ENCODE measurements at places on chromosomes 13 and 19.

DNA sequence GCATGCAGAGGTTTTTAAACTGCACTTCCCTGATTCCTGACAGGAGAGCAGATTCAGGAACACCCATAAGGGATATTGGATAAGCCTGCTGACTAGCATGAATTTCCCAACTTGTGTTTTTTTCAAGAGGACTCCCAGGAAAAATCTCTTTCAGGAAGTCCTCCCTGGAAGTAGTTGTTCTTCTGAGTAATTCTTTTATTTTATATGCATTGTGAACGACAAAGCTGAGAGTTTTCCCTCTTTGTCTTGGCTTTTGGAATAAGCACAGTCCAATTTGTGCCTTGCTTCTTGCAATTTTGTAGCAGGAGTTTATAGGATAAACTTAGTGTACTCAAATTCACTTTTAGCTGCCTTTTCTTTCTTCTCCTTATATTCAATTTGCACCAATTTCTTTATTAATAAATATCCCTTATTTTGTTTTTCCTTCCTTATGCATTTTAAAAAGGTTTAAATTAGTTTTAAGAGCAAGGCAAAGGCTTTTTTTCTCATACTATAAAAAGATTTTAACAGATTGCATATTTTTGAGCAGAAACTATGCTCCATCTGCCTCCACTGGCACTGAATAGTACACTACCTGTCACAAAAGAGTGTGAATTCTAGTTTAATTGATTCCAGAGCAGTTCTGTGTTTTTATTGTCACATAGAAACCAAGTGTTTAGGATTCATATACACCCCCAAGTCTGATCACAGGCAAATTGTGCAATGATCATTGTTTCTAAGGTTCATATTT is 543.3 kb upstream of the SPRY2 start:
- no peaks in the 10 kb centered on the region for H3K27me3 ChIP-seq
- H3K27ac ChIP-seq, result no peak overlapping the region
- peaks cover 3% of the 10 kb centered on the region for H3K4me1 ChIP-seq

- H3K27me3 ChIP-seq, result no peaks in the 10 kb centered on the region
- no peaks in the 10 kb centered on the region for H3K4me1 ChIP-seq
- H3K4me3 ChIP-seq, result no peak overlapping the region
- no peak for DNase-seq
Observed at GRCh38 chr13:47611664-47612288, 389.3 kb downstream of the SUCLA2 start.

DNA sequence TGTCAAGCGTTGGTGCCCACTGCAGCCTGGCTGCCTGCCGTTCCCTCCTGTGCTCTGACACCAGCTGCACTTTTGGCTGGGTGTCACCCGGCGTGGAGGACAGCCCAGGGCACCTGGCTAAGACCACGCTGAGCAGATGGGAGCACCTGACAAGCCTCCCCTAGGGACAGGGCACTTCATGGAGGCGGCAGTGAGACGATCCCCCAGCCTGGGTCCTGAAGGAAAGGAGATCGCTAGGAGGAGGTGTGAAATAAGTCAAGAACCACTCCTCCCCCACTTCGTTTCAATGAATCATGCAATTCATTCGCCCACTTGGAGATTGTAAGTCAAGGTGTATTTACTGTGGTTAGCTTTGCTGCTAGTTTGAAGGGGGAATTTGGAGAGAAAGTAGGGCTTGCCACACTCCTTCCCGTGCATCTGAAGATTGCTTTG is 38.8 kb downstream of the VSTM2B start:
- H3K4me3 ChIP-seq, result no peak overlapping the region
- H3K27me3 ChIP-seq, result peaks cover 82% of the 10 kb centered on the region
- H3K36me3 ChIP-seq, result no peaks in the 10 kb centered on the region
- no peak overlapping the region for H3K27ac ChIP-seq

- peak overlapping the region; percentile 37 for H3K27ac ChIP-seq
- H3K4me3 ChIP-seq, result no peak overlapping the region
- peaks cover 17% of the 10 kb centered on the region for H3K36me3 ChIP-seq
- H3K4me1 ChIP-seq, result peaks cover 39% of the 10 kb centered on the region
Observed at GRCh38 chr13:97460853-97461252, 26.9 kb downstream of the RAP2A start.

- no peaks in the 10 kb centered on the region for H3K4me1 ChIP-seq
- H3K36me3 ChIP-seq, result peaks cover 74% of the 10 kb centered on the region
- no peak overlapping the region for H3K27ac ChIP-seq
- H3K27me3 ChIP-seq, result no peaks in the 10 kb centered on the region
Observed at GRCh38 chr19:5644037-5644436, 21.2 kb downstream of the SAFB start.

GRCh38 chr19:14686411-14686810 is 3.4 kb upstream of the ZNF333 start:
- no peak overlapping the region for H3K27ac ChIP-seq
- no peaks in the 10 kb centered on the region for H3K36me3 ChIP-seq
- peaks cover 25% of the 10 kb centered on the region for H3K4me1 ChIP-seq
- no peak for DNase-seq
- H3K27me3 ChIP-seq, result peaks cover 15% of the 10 kb centered on the region

- no peaks in the 10 kb centered on the region for H3K36me3 ChIP-seq
- no peak overlapping the region for H3K4me3 ChIP-seq
- no peak overlapping the region for H3K27ac ChIP-seq
Observed at GRCh38 chr13:48675247-48675646, 21.5 kb downstream of the CYSLTR2 start.

- H3K27me3 ChIP-seq, result no peaks in the 10 kb centered on the region
- H3K4me1 ChIP-seq, result peaks cover 13% of the 10 kb centered on the region
- no peak overlapping the region for H3K4me3 ChIP-seq
Observed at GRCh38 chr13:79907527-79907926, 426.6 kb downstream of the NDFIP2 start.

- H3K4me3 ChIP-seq, result no peak overlapping the region
- H3K27ac ChIP-seq, result peak overlapping the region; percentile 68
- H3K27me3 ChIP-seq, result no peaks in the 10 kb centered on the region
- no peak for DNase-seq
Observed at GRCh38 chr13:20840568-20840967, 62.0 kb downstream of the XPO4 start.

DNA sequence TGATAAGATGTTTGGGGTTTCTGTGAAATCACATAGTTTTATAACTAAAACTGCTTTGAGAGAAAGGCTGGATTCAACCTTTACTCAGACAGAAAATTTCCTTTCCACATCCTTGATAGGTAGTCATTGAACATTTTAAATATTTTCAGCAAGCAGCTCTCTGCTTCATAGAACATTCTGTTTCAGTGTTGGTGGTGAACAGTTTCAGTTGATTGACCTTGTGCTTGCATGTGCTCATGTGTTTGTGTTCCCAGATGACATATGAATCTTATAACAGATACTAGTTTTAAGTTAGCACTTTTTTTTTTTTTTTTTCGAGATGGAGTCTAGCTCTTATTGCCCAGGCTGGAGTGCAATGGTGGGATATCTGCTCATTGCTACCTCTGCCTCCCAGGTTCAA is 290.1 kb downstream of the HS6ST3 start:
- H3K4me1 ChIP-seq, result no peaks in the 10 kb centered on the region
- no peak for DNase-seq
- no peak overlapping the region for H3K27ac ChIP-seq
- no peaks in the 10 kb centered on the region for H3K36me3 ChIP-seq
- no peaks in the 10 kb centered on the region for H3K27me3 ChIP-seq

DNA sequence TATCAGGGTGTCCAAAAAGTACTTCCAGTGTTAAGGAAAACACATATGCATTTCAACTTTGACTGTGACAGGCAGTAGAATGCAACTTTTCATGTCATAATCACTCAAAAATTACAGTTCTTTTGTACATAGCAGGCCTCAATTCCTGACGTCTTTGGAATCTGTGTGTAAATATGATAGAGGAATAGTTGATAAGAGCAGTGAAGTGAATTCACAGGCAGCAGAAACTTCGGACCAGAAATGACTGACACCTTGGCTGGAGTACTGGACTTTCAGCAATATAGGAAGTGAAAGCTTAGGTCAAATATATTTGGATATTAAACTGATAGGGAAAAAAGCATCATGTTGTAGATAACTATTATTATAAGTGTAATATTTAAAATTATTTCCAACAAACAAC is 1741.2 kb upstream of the PCDH20 start:
- H3K4me3 ChIP-seq, result no peak overlapping the region
- H3K4me1 ChIP-seq, result no peaks in the 10 kb centered on the region
- no peaks in the 10 kb centered on the region for H3K27me3 ChIP-seq
- no peak for DNase-seq
- H3K36me3 ChIP-seq, result no peaks in the 10 kb centered on the region

DNA sequence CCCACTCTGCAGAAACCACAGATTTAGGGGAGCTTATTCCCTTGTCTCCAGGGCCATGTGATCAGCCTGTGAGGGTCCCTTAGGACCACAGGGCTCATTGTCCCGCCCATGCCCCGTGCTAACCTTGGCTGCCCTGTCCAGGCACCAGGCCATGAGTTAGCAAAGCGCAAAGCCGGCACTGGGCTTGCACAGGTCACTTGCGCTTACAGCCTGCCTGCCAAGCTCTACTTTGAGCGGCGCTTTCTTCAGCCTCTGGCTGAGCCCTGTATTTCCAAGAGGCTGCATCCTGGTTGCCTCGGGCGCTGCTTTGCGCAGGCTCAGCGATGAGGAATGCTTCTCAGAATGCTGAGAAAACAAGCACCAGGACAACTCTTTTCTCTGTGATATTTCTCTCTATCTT is 188.0 kb downstream of the TDRD3 start:
- H3K36me3 ChIP-seq, result no peaks in the 10 kb centered on the region
- H3K4me1 ChIP-seq, result no peaks in the 10 kb centered on the region
- no peak overlapping the region for H3K27ac ChIP-seq
- DNase-seq, result no peak

DNA sequence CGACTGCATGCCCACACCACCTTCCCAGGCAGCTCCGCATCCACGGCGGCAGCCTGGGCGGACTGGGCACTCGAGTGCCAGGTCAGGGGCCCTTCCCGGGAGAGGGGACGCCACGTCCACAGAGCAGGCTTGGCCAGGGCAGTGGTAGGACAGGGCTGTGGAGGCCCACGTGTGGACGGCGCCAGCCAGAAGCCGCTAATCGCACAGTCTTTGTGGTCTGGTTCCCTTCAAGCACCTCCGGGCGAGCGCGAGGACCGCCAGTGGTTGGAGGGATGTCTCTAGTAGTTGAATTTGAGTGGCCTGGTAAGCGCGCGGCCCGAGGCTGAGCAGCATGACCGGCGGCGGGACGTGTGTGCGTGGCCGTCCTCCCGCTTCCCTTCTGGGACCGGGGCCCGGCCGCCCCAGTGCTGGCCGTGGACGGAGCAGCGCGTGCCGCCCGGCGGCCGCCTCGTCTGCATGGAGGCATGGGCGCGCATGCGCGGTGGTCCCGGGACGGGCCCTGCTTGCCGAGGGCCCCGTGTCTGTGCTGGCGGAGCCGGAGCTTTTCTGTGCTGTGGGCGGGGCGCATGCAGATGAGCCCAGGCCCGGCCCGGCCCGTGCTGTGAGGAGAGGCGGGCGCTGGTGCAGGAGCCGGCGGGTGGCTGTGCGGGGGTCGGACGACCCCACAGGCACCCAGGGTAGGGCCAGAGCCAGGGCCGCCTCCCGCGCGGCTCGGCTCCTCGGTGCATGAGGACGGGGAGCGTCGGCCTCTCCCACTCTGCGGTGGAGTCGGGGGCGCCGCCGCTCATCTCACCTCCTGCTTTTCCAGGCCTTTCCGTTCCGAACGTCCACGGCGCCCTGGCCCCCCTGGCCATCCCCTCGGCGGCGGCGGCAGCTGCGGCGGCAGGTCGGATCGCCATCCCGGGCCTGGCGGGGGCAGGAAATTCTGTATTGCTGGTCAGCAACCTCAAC is 8.6 kb downstream of the PTBP1 start:
- no peak for DNase-seq
- peaks cover 76% of the 10 kb centered on the region for H3K36me3 ChIP-seq

DNA sequence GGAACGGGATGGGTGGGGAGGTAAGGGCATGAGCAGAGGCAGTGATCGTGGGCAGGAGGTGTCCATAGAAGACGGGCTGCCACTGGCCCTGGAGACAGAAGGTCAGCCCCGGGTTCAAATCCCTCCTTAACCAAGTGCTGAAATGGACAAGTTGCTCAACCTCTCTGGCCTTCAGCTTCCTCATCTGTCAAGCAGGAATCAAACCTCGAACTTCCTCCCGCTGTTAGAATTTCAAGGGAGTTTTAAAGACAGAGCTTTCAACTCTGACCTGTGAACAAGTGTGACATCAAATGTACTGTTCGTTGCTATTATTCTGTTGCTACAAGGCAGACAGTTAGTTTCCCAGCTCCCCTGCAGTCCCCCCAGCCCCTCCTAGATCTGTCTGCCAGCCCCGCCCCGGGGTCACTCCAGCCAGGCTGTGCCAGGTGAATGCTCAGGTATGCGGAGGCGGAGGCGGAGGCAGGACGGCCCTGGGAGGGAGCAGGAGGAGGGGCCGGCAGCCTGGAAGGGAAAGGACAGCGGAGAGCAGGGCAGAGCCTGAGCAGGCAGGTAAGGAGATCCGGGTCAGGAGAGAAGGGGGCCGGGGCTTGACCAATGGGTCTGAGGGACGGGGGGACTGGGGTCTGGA is at the start of gene EPS8L1:
Gene EPS8L1 (plus strand): TSS at position 499 of the 628 bp plus-strand sequence. CDS start 576 bp downstream, outside the sequence.
- H3K27me3 ChIP-seq, result peaks cover 92% of the 10 kb centered on the region
- DNase-seq, result no peak
- H3K36me3 ChIP-seq, result no peaks in the 10 kb centered on the region

GRCh38 chr13:48586591-48587103 is 53.8 kb upstream of the RCBTB2 start:
- peak overlapping the region; percentile 69 for H3K27ac ChIP-seq
- H3K36me3 ChIP-seq, result no peaks in the 10 kb centered on the region
- H3K4me1 ChIP-seq, result peaks cover 45% of the 10 kb centered on the region

DNA sequence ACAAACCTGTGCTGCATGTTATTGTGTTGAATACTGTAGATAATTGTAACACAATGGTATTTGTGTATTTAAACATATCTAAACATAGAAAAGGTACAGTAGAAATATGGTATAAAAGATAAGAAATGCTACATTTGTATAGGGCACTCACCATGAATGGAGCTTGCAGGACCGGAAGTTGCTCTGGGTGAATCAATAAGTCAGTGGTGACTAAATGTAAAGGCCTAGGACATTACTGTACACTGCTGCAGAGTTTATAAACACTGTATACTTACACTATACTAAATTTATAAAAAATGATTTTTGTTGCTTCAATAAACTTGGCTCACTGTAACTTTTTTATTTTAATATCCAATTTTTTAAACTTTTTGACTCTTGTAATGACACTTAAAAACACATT is 34.4 kb downstream of the LMO7 start:
- H3K27me3 ChIP-seq, result no peaks in the 10 kb centered on the region
- H3K36me3 ChIP-seq, result no peaks in the 10 kb centered on the region
- H3K4me1 ChIP-seq, result no peaks in the 10 kb centered on the region
- DNase-seq, result no peak
- no peak overlapping the region for H3K27ac ChIP-seq
- H3K4me3 ChIP-seq, result no peak overlapping the region
